ENCODE measurements at places on chromosomes 2 and 18. TPM values are rescaled to one million over a fixed set of nuclear protein-coding genes. Genes with fewer than 3 reads are reported as not detected.

DNA sequence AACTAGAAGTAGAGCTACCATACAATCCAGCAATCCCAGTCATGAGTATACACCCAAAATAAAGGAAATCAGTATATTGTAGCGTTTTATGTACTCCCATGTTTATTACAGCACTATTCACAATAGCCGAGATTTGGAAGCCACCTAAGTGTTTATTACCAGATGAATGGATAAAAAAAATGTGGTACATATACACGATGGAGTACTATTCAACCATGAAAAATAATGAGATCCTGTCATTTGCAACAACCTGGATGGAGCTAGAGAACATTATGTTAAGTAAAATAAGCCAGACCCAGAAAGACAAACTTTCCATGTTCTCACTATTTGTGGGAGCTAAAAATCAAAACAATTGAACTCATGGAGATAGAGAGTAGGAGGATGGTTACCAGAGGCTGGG, 131.9 kb downstream of the TMEM131 start:
- no peaks in the 10 kb centered on the region for H3K27me3 ChIP-seq
- peaks cover 7% of the 10 kb centered on the region for H3K4me1 ChIP-seq
- no peaks in the 10 kb centered on the region for H3K36me3 ChIP-seq
- DNase-seq, result no peak
- no peak overlapping the region for H3K4me3 ChIP-seq

CCDC148 gene
- 0.63 TPM for total RNA-seq

- H3K27me3 ChIP-seq, result peaks cover 3% of the 10 kb centered on the region
- no peaks in the 10 kb centered on the region for H3K36me3 ChIP-seq
- DNase-seq, result no peak
- no peak overlapping the region for H3K27ac ChIP-seq
- H3K4me1 ChIP-seq, result no peaks in the 10 kb centered on the region
Measured at GRCh38 chr2:179842498-179843153, 18.8 kb downstream of the ZNF385B start.

- H3K36me3 ChIP-seq, result no peaks in the 10 kb centered on the region
- no peak for DNase-seq
- no peaks in the 10 kb centered on the region for H3K27me3 ChIP-seq
- H3K27ac ChIP-seq, result no peak overlapping the region
Measured at GRCh38 chr18:42477267-42477666, 522.2 kb downstream of the PIK3C3 start.

DNA sequence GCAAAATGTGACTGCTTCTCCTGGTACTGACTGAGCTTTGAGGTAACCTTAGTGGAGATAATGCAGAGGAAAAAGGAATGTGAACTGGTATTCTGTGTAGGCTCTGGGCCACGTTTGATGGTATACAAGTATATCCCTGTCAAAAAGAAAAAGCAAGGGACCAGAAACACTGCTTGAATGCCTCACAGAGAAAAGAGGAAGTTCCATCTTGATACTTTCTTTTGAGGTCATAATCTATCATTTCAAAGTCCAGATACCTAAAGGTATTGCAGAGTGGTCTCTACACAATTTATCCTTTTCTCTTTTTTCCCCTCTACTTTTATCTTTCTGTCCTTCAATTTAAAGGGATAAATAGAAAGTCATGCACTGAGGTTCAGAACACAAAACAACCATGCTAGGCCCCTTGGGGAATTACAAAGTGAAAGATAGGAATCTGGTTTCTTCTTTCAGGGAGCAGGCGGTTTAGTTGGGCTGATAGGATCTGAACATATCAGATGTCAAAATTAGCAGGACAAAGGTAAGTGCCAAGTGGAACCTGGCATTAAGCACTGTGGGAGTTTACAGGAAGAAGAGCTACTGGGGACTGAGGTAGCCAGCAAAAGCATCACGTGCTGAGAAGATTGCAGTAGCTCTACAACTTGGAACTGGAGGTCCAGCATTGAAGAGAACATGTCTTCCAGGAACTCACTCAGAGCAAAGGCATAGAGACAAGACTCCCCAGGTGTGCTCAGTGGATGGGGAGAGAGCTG, 121.2 kb downstream of the LYPD6 start:
- DNase-seq, result no peak
- no peak overlapping the region for H3K27ac ChIP-seq
- H3K4me3 ChIP-seq, result no peak overlapping the region
- H3K36me3 ChIP-seq, result no peaks in the 10 kb centered on the region
- H3K27me3 ChIP-seq, result no peaks in the 10 kb centered on the region

SRD5A2 gene
- total RNA-seq, result not detected

QPCT gene
- 7.2 TPM for total RNA-seq

GRCh38 chr2:230202430-230203109, 17.2 kb downstream of the SP110 start:
- no peak for DNase-seq

DNA sequence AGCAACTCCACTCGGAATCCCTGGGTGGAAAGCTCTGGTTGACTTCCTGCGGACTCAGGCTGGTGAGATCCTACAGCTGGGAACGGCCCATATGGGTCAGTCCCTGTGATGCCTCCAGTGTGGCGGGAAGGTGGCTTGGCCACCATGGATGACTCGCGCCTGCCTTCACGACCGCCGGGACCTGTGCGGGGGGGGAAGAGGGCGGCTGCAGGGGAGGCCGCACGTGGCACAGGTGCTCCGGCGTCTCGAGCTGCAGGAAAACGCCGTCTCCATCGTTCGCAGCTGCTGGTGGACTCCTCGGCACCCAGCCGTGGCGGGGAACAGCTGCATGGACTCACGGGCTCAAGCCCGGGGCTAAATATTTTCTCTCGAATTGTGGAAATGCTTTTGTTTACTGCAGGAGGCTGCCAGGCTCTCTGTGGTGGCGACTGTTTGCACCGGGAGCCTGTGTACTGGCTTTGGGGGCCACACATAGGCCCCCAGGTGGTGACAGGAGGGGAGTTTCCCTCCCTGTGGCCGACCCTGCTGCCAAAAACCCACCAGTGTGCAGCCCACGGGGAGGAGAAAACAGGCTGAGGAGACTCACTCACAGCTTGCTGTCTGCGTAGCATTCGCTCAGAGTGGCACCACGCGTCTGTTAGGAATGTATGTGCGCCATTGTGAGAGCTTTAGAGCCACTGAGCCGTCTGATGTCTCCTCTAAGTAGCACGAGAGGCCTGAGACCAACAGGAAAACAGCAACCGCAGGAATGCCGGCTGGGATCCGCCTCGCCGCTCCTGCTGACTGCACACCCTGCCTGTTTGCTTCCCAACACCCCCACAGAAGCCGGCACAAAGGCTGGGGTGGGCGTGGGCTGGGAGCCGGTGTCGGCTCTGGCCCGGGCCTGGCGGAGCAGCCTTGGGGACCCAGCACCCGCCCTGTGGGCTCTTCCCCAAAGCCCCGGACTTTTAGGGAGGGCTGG, 89.2 kb downstream of the NFATC1 start:
- peaks cover 9% of the 10 kb centered on the region for H3K4me1 ChIP-seq
- peak overlapping the region; percentile 23 for H3K4me3 ChIP-seq
- DNase-seq, result peak; percentile 48
- H3K27me3 ChIP-seq, result no peaks in the 10 kb centered on the region
- peak overlapping the region; percentile 40 for H3K27ac ChIP-seq
- peaks cover 9% of the 10 kb centered on the region for H3K36me3 ChIP-seq

- DNase-seq, result no peak
- H3K36me3 ChIP-seq, result no peaks in the 10 kb centered on the region
- H3K4me3 ChIP-seq, result no peak overlapping the region
- no peaks in the 10 kb centered on the region for H3K27me3 ChIP-seq
- H3K4me1 ChIP-seq, result no peaks in the 10 kb centered on the region
- H3K27ac ChIP-seq, result no peak overlapping the region
Measured at GRCh38 chr18:43211059-43211458, 66.2 kb downstream of the SYT4 start.

DNA sequence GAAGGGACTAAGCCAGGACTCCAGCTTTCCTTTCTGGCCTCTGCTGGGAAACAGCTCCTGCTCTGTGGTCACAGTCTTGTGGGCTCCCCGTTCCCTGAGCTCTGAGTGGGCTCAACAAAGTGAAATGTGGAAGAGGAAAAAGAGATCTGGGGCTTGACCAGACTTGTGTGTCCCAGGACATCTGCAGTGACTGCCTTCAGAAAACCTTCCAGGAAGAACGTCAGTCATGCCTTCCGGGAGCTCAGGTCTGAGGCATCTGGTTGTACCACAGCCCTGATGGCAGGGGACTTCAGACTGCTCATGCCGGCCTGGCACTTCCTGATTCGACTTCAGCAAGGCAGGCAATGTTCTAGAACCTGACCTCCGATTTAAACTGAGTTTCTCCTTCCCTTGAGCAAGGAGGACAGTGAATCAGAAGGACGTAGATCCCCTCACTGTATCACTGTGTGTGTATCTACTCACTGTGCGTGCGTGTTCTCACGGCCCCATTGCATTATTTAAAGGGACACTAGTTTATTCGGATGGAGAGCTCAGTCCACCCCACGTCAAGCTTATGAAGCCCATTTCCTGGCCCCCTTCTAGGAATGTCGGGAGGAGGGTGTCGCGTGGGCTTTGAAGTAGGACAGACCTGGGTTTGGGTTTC, 548 bp upstream of the FBLN7 start:
- no peaks in the 10 kb centered on the region for H3K36me3 ChIP-seq
- peak overlapping the region; percentile 63 for H3K4me3 ChIP-seq
- no peak overlapping the region for H3K27ac ChIP-seq
- no peaks in the 10 kb centered on the region for H3K27me3 ChIP-seq
